ENCODE measurements at places on chromosomes 11 and 22.

GRCh38 chr11:64759722-64760719 is at the start of gene PYGM:
Gene PYGM (minus strand): TSS chr11:64759974. CDS start chr11:64759898, 76 bp downstream.
- no peak for DNase-seq

- no peak for DNase-seq
Measured at GRCh38 chr22:38965614-38966379, 8.4 kb downstream of the APOBEC3A start.

- no peak for DNase-seq
Measured at GRCh38 chr11:44199816-44200215, 104.3 kb downstream of the EXT2 start.

- DNase-seq, result no peak
Measured at GRCh38 chr11:2539371-2540222, 94.8 kb downstream of the KCNQ1 start.

GRCh38 chr11:110529043-110529442 is 99.3 kb downstream of the FDX1 start:
- DNase-seq, result no peak

DNA sequence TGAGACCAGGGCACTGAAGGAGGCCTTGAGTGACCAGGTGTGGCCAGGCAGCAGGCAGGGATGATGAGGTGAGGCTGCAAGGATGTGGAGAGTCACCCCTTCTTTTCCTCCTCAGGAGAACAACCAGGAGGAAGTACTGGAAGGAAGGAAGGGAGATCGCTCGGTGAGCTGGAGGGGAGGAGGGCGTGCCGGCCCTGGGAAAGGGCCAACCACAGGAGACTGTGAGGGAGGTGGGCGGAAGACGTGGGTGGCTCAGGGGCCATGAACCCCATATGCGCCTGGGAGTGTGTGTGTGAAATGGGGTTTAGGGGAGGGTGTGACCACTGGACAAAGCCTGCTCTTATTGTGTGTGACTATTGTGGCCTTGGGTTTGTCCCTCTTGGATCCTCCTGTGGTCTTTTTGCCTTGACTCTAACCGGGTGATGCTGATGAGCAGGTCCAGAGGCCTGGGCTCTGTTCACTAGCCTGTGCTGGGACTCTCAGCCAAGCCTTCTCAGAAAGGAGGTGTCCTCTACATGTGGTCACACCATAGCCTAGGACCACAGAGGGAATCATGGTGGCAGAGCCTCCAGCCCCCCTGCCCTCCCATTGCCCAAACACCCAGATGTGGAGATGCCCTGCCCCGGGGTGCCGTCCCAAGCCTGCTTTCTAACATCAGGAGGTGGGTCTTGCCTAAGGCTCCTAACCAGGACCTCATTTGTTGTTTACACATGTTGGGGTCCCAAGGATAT is 41.3 kb upstream of the TUB start:
- DNase-seq, result no peak

GRCh38 chr11:2132874-2133240 is 6.3 kb downstream of the IGF2 start:
- no peak for DNase-seq

DNA sequence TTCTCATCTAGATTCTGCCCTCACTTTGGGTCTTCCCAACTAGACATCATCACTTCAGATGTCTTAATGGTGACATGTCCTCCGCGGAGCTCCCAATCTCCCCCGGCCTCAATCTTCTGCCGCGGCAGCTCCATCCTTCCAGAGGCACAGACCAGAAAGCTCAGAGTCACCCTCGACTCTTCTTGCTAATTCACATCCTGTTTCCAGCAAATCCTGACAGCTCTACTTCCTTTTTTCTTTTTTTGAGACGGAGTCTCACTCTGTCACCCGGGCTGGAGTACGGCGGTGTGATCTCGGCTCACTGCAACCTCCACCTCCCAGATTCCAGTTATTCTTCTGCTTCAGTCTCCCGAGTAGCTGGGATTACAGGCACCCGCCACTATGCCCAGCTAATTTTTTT is 54.5 kb downstream of the CACNG2 start:
- no peak for DNase-seq

- DNase-seq, result no peak
Measured at GRCh38 chr11:35173011-35173511, 34.1 kb downstream of the CD44 start.
